NCI-H446 treated with DMSO at 0.1 percent for 48 hours (cell line): ENCODE measurements at places on chromosomes 13 and 19.

DNA sequence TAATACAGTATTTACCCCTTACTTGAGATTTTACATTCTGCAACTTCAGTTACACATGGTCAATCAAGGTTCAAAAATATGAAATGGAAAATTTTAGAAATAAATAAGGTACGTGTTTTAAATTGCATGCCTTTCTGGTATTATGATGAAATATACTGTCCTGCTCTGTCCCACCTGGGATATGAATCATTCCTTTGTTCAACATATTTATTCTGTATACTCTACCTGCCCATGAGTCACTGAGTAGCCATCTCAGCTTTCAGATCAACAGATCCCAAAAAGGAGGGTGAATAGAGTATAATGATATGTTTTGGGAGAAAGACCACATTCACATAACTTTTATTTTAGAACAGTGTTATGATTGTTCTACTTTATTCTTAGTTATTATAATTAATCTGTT, 37.8 kb downstream of the STOML3 start:
- DNase-seq = no peak

DNA sequence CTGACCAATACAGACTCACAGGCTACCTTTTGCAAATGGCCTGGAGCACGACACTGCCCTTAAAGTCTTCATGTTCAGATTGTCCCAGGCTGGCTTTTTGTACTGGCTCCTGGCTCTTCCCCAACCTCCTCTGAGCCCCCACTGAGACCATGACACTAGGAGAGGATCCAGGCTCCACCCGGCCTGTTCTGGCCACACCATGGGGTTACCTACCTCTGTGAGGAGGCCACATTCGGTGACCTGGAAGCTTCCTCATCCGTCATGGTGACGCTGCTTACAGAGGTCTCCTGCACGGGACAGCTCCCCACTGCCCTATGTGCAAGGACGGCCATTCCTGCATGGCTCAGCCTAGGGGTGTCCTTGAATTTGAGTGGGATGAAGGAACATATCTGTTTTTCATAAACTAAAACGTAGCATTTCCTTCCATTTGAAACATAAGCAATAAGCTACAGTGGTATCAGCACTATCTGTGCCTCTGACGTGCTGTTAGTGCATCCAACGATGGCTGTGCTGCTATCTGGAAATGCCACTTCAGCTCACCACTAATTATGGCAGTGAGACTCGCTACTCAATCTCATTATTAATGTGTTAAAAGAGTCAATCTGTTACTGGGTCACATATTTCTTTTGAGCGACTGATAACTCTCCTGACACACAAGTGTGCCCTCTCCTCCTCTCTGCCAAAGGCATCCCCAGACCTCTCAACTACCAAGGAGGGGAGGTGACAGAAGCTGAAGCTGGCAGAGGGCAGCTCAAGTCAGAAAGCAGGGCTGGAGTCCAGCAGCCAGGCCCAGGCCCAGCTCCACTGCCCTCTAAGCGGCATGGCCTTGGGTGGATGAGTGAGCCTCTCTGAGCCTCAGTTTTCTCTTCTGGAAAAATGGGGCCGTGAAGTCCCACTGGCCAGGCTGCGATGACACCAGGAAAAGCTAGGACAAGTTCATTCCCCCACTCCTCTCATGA, 29.6 kb downstream of the ELL start:
- DNase-seq = no peak

DNA sequence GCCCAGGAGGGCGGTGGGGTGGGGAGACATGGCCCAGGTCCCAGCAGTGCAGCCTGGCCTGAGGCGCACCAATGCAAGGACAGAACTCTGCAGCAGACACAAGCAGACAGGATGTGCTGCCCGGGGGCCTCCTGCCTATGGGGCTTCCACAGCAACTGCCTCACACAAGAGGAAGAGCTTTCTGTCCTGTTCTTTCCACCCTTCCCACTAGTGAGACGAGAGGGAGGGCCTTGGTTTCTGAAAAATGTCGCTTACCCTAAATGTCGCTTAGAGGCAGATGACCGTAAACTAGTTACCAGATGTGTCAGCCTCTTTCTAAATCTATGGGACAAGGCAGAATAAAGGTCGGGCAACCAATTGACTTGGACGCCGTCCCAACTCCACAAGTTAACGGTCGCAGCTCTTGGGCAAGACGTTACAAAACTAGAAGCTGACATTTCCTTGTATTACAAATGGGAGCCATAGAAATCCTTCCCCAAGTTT, at the start of gene LAIR1:
LAIR1 (minus strand) TSS at position 157 of the 483 bp plus-strand sequence; CDS start at position 30, 127 bp downstream.
- DNase-seq = no peak

DNA sequence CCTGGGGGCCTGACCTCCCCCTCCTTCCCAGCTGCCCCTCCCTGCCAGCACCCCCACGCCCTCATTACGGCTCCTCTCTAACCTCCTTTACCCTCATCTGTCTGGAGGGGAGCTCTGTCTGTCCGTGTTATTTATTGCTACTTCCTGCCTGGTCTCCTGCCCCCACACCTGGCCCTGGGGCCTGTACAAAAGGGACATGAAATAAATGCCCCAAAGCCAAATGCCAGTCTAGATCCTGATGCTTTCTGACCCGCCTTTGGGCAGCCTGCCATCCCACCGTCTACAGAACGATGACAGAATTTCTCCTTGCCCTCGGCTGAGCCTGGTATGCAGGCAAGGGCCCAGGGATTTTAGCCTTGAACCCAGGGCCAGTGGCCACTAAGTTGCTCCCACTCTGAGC, 15.4 kb upstream of the CD22 start:
- DNase-seq = no peak

- DNase-seq = no peak
Observed at GRCh38 chr13:73090116-73090822, 31.5 kb downstream of the KLF5 start.

GRCh38 chr13:96822895-96823294, 171.4 kb downstream of the OXGR1 start:
- DNase-seq = no peak

- no peak for DNase-seq
Observed at GRCh38 chr19:38409631-38410133, 6.8 kb downstream of the FAM98C start.

DNA sequence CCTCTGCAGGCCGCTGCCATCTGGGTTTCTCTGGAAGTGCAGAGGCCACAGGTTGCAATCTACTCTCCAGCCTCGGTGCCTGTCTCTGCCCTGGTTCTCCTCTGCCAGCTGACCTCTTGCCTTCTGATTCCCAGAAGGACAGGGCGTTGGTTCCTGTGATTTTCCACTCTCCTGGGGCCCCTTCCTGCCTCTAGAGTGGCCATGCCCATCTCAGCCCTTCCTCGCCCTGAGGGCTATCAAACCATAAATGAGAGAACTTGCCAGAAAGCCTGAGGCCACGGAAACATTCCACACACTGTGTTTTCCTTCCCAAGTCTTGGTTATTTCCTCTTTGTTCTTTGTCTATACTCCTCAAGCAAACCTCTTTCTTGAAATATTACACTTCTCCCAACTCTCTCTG, 146.2 kb downstream of the SHISA2 start:
- DNase-seq = no peak

GRCh38 chr19:51417107-51417809, at the start of gene SIGLEC10:
SIGLEC10 (minus strand) TSS chr19:51417642; CDS start chr19:51417581, 61 bp downstream.
- no peak for DNase-seq

DNA sequence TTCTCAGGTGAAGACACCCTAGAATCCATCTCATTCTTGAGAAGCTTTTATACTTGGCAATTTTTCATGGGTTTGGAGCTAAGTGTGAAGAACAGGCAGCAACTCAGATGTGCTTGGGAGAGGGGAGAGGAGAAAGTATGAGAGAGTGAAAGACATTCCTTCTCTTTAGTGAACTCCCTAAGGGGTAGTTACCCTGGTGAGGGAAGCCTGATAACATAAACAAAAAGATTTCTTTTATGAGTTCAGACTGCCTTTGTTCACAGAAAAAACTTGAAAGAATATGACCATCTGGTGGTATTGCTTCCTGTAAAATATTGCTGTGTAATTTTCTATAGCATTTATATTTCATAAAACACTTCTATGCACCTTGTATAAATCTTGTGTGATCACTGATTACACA, at the start of gene STOML3:
STOML3 (minus strand) TSS at position 139 of the 400 bp plus-strand sequence; CDS start at position 29, 110 bp downstream.
- DNase-seq = no peak

- no peak for DNase-seq
Observed at GRCh38 chr19:27774337-27774736, 1438.6 kb downstream of the UQCRFS1 start.

DNA sequence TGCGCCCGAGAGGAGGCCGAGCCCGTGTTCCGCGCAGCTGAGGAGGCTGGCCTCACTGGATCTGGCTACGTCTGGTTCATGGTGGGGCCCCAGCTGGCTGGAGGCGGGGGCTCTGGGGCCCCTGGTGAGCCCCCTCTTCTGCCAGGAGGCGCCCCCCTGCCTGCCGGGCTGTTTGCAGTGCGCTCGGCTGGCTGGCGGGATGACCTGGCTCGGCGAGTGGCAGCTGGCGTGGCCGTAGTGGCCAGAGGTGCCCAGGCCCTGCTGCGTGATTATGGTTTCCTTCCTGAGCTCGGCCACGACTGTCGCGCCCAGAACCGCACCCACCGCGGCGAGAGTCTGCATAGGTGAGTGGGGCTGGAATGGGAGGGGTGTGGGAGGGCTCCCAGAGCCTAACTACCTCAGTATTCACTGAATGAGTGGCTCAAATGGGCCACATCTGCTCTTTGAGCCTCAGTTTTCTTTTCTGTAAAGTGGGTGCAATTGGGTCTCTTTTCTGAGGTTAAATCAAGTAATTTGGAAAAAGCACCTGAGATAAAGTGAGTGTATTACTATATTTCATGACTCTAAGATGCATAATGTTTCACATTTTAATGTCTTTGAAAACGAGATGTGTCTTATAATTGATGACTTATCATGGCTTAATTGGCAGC, 11.7 kb downstream of the GRIN2D start:
- DNase-seq = no peak

GRCh38 chr19:38361633-38362075, 12.7 kb upstream of the PSMD8 start:
- DNase-seq = peak; percentile 52

DNA sequence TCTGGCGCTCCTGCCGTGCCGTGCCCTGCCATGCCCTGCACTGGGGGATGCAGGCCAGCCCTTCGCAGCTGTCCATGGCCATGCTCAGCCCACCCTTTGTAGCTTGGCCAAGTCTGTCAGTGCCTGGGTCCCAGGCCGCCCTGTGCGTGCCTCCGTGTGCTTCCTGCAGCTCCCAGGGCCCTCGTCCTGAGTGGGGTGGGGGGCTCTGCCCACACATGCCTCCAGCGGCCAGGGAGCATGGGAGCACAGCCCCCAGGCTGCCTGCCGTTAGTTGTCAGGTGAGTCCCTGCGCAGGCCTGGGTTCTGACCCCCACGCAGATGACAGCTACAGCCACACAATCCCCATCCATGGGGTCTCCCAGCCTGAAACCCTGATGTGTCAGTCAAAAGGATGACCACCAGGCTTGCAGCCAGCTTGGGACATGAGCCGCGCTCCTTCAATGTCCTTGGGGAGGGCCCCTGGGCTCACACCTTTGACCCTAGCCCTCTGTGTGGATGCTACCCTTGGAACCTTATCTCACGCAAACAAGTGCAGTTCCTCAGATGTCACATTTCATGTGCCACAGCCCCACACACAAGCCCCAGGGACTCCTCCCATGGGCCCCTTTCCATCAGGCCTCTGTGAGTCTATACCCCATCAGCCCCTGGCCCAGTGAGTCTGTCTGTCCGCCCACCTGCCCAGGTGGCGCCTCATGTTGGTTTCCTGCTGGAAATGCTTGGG, 24.5 kb downstream of the TMED1 start:
- no peak for DNase-seq
